Activated T-helper 1 cell treated with anti-CD3 and anti-CD28 coated beads, Interleukin-12 subunit alpha, Interleukin-12 subunit beta, Interleukin-2, Interleukin-4 antibody, amounts not matched to agents 30 ng/mL and 10 ng/mL and 1 ng/mL, durations not matched to agents 14 hours and 24 hours and 36 hours (primary cell): ENCODE measurements at places on chromosomes 4 and X. TPM values are rescaled to one million over a fixed set of nuclear protein-coding genes. Genes with fewer than 3 reads are reported as not detected.
A peak's percentile ranks its signal among the peaks of the same experiment; 100 is the strongest.

- no peak for DNase-seq
- H3K27ac ChIP-seq = no peak overlapping the region
- peaks cover 33% of the 10 kb centered on the region for H3K36me3 ChIP-seq
- H3K4me3 ChIP-seq = no peak overlapping the region
- H3K4me1 ChIP-seq = peaks cover 39% of the 10 kb centered on the region
Observed at GRCh38 chr4:36187723-36188333, 56.5 kb downstream of the ARAP2 start.

- H3K36me3 ChIP-seq = no peaks in the 10 kb centered on the region
- no peak overlapping the region for H3K4me3 ChIP-seq
- no peak for DNase-seq
- H3K4me1 ChIP-seq = no peaks in the 10 kb centered on the region
- H3K27me3 ChIP-seq = peaks cover 5% of the 10 kb centered on the region
Observed at GRCh38 chr4:24646798-24647460, 62.6 kb upstream of the DHX15 start.

GRIA3 gene
- not detected in 2 replicates for total RNA-seq

- no peak overlapping the region for H3K27ac ChIP-seq
- no peak overlapping the region for H3K4me3 ChIP-seq
Observed at GRCh38 chr4:176271749-176272148, 2.7 kb upstream of the ASB5 start.

DNA sequence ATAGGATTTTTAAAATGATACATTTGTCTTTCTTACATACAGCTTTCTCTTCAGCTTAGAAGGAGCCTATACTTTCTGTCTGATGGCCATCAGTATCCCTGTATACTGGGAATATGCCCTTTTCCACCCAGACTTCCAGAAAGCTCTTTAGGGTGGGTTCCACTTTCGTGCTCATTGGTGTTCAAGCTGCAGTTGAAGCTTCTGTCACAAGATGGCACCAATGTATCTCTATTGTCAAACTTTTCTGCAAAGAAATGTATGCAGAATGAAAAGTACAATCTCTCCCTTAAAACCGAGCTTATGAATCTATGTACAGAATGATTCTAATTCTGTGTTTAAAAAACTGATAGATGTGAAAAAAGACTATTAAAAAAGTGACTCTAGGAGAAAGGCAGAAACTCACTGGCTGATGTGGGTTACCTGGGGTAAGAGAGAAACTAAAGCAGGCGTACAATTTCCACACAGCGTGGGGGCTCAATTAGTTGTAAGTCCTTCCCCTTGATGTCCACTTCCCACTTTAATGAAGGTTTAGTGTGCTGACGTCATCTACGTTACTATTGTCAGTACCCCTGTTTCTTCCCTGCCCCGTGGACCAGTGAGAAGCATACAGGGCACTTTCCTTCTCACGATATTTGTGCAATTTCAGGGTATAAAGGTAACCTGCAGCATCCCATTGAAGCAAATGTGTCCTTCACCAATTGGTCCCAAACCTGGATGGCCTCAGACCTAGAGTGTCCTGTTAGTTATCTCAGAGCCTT is 57.3 kb upstream of the TCEAL2 start:
- no peak overlapping the region for H3K27ac ChIP-seq
- DNase-seq = no peak
- no peaks in the 10 kb centered on the region for H3K36me3 ChIP-seq
- H3K27me3 ChIP-seq = no peaks in the 10 kb centered on the region
- no peak overlapping the region for H3K4me3 ChIP-seq

GJB1 gene
- not detected in 2 replicates for total RNA-seq

NLGN3 gene
- total RNA-seq = 1.1 and 1.6 TPM in 2 replicates

- no peak for DNase-seq
- H3K36me3 ChIP-seq = no peaks in the 10 kb centered on the region
- no peak overlapping the region for H3K27ac ChIP-seq
- no peak overlapping the region for H3K4me3 ChIP-seq
Observed at GRCh38 chrX:131613260-131613659, 69.4 kb downstream of the OR13H1 start.

ALB gene
- total RNA-seq = not detected in 2 replicates

DNA sequence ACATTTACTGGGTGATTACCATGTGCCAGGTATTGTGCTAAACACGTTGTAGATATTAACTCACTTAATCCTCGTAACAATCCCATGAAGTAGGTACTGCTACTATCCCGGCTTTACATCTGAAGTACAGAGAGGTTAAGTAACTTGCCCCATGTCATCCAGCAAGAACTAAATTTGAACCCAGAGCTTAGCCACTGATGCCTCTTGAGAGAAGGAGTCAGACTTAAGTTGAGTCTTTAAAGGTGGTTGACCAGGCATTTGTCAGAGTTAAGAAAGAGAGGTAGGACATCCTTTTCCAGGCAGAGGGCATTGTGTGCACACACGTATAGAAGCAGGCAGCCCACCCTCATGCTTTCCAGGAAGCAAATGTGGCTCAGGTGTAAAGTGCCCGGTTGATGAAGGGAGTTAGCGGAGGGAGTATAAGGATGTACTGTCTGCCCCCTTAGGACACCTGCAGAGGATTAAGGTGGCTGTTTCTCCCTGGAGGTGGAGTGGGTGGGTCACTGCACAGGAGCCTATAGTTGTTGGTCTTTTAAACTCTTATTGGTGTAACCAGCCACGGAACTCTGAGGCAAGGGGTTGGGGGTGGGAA is 335 bp upstream of the CD38 start:
- peak overlapping the region; percentile 93 for H3K4me3 ChIP-seq
- no peak for DNase-seq
- H3K4me1 ChIP-seq = peaks cover 86% of the 10 kb centered on the region
- no peaks in the 10 kb centered on the region for H3K27me3 ChIP-seq

DNA sequence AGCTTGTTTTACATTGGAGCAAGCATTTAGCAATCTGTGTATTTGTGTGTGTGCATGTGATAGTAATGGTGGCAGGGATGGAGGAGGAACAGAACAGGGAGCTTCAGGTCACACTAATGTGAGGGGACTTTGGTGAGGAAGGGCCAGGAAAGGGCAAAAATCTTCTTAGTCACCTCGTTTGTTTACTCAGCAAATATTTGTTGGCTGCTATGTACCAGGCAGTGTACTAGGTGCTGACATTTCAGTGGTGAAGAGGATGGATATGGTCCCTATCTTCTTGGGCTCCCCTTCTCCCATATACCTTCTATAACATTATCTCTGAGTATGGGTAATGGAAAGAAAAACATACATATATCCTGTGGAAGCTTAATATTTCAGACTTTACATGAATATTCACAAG is 48.5 kb upstream of the HDAC8 start:
- peak overlapping the region; percentile 78 for H3K4me3 ChIP-seq
- H3K27me3 ChIP-seq = peaks cover 3% of the 10 kb centered on the region
- peaks cover 7% of the 10 kb centered on the region for H3K36me3 ChIP-seq

CSN1S1 gene
- not detected in 2 replicates for total RNA-seq

DNA sequence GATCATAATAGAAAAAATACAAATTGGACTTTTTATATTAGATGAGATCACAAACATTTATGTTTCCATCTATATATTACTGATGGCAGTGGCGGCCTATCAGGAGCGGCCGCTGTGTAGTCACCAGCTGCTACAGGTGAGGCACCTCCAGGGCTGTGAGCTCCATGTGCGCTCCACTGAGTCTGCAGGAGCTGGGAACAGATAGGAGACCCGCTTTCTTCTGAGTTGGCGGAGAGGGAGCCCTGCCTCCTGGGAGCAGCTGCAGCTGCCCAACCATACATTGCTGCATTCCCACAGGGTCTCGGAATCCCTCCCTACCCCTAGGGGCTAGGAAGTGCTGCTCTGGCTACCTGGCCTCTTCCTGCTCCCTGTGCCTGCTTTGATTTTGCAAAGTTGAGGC is 812.9 kb downstream of the PDHA2 start:
- H3K36me3 ChIP-seq = no peaks in the 10 kb centered on the region
- H3K4me3 ChIP-seq = no peak overlapping the region
- no peaks in the 10 kb centered on the region for H3K4me1 ChIP-seq
- no peak overlapping the region for H3K27ac ChIP-seq
- DNase-seq = no peak

DNA sequence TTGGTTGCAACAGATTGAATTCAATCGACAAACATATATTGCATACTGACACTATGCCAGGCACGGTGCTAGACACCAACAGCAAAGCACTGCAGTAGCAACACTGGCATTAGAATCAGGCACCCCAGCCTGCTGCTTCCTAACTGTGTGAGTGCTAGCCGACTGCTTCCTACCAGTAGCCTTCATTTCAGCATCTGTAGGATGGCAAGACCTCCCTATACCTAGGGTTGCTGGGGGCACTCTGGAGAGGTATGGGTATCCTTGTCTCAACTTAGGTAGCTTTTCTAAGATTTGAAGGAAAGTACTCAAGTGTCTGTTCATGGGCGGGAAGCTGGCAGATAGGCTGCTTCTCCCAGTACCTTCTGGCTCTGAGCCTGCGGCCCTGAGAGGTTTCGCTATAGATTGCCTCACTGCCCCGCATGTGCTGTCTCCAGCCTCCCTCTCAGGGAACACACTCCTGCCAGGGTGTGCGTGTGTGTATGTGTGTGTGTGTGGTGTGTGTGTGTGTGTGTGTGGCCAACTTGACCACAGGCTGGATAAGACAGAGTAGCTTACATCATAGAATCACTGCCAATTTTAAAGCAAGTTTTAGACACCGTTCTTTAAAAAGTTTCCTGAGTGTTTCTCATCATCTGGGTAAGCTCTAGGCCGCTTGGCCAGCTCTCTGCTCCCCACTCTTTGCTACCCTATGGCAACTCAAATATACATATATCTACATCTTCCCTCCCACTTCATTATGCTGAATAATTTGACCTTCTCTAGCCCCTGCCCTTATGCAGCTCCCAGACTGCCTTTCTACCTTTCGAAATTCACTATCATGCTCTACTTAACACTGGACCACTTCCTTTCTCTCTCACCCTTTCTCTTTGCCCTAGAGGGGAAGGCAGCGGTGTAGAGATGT is 97.0 kb upstream of the PJA1 start:
- no peak overlapping the region for H3K4me3 ChIP-seq
- no peak for DNase-seq
- H3K27me3 ChIP-seq = peaks cover 13% of the 10 kb centered on the region
- no peaks in the 10 kb centered on the region for H3K4me1 ChIP-seq
- no peak overlapping the region for H3K27ac ChIP-seq

DNA sequence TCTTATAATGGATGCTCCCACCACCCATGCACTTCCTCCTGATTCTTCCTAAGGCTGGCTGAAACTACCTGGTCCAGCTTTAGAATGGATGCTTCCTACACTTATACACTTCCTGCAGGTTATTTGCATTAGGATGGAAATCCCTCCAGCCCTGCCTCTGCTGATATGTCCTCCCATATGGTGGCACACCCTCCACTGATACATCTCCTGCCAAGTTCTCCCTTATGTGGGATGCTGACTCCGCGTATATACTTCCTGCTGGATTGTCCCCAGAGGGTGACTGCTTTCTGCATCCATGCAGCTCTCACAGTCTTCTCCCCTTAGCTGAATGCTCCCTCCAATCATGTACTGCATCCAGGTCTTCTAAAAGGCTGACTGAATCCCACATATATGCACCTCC is 254.6 kb upstream of the FAM47C start:
- H3K27ac ChIP-seq = no peak overlapping the region
- no peaks in the 10 kb centered on the region for H3K27me3 ChIP-seq

- H3K27ac ChIP-seq = no peak overlapping the region
- no peaks in the 10 kb centered on the region for H3K36me3 ChIP-seq
- no peak for DNase-seq
- H3K4me1 ChIP-seq = peaks cover 2% of the 10 kb centered on the region
- H3K4me3 ChIP-seq = no peak overlapping the region
Observed at GRCh38 chr4:80271801-80272200, 5.3 kb downstream of the FGF5 start.

DNA sequence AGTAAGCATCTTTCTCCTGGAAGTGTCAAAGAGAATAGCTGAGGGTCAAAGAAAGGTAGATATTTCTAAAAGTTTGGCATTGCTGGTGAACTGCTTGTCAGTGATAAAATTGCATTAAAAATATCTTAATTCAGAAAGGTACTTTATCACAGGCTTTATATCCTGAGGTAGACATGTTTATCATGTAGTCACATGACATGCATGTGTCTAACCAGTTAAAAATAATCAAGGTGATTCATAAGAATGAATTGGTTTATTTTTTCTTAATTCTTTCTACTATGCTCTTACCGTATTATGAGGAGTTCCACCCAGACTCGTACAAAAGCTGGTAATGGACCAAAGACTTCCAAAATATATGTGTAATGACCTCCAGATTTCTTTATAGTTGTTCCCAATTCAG is 6.1 kb downstream of the SLC7A11 start:
- no peak overlapping the region for H3K4me3 ChIP-seq
- H3K4me1 ChIP-seq = peaks cover 37% of the 10 kb centered on the region
- H3K36me3 ChIP-seq = peaks cover 9% of the 10 kb centered on the region
- peaks cover 2% of the 10 kb centered on the region for H3K27me3 ChIP-seq
- H3K27ac ChIP-seq = no peak overlapping the region

DGKK gene
- total RNA-seq = not detected in 2 replicates

IL13RA2 gene
- total RNA-seq = not detected in 2 replicates

BEX4 gene
- total RNA-seq = 5.1 and 5.5 TPM in 2 replicates

C4orf50 gene
- 0.52 and 0.54 TPM in 2 replicates for total RNA-seq

NAA11 gene
- not detected in 2 replicates for total RNA-seq

GRCh38 chr4:184613405-184613804 is 35.8 kb downstream of the CASP3 start:
- H3K27ac ChIP-seq = no peak overlapping the region
- DNase-seq = no peak
- H3K4me1 ChIP-seq = no peaks in the 10 kb centered on the region

- no peak overlapping the region for H3K4me3 ChIP-seq
- no peaks in the 10 kb centered on the region for H3K27me3 ChIP-seq
- no peaks in the 10 kb centered on the region for H3K4me1 ChIP-seq
- no peak overlapping the region for H3K27ac ChIP-seq
- H3K36me3 ChIP-seq = no peaks in the 10 kb centered on the region
Observed at GRCh38 chrX:36804066-36804465, 204.1 kb upstream of the FAM47C start.

FDCSP gene
- total RNA-seq = not detected in 2 replicates

DNA sequence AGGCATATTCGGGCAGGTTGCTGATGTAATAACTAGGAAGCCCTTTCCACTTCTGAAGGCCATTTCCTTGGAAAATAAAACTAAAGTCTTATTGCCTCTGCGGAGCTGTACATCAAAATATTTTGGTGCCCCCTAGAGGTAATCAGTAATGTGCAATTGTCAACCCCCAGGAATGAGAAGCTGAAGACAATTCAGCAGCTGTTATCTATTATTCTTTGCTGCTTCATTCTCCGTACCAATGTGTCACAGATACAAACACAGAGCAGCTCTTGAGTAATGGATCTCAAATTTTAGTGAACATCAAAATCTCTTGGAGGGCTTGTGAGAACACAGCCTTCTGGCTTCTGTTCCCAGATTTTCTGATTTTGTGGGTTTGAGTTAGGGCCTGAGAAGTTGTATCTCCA is 3.5 kb upstream of the SLIT2 start:
- H3K4me3 ChIP-seq = no peak overlapping the region
- H3K27ac ChIP-seq = no peak overlapping the region
- peaks cover 6% of the 10 kb centered on the region for H3K4me1 ChIP-seq
- H3K27me3 ChIP-seq = peaks cover 17% of the 10 kb centered on the region

ARMCX1 gene
- total RNA-seq = 0.16 and 0.20 TPM in 2 replicates

DNA sequence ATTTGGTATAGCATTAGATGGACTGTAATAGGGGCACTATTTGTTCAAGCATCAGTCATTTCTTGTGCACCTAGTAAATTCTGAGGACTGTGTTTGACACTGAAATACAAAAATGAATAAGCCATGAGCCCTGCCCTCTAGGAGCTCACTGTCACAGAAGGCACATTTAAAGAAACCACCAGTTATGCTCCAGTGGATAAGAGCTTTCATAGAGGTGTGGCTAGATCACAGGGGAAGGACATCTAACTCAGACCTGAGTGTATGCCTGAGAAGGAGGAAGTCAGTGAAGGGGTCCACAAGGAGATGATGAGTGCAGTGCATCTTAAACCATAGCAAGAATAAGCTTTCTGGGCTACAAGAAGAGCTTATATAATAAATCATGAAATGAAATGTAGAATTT is 40.1 kb downstream of the BTC start:
- H3K36me3 ChIP-seq = no peaks in the 10 kb centered on the region
- no peak overlapping the region for H3K4me3 ChIP-seq
- DNase-seq = no peak
- H3K27ac ChIP-seq = no peak overlapping the region
- no peaks in the 10 kb centered on the region for H3K27me3 ChIP-seq
- H3K4me1 ChIP-seq = no peaks in the 10 kb centered on the region
